Epithelial cell of proximal tubule (primary cell): ENCODE measurements at places on chromosomes 11 and 22. TPM values are rescaled to one million over a fixed set of nuclear protein-coding genes. Genes with fewer than 3 reads are reported as not detected.

The NUDT8 gene
- total RNA-seq, result 23.4 and 29.3 TPM in 2 replicates

The RNF121 gene
- 9.3 and 28.6 TPM in 2 replicates for total RNA-seq

The TFIP11 gene
- total RNA-seq, result 17.8 and 26.3 TPM in 2 replicates

The TRAPPC4 gene
- 116 and 155 TPM in 2 replicates for total RNA-seq

The ROBO4 gene
- total RNA-seq, result 1.4 and 1.9 TPM in 2 replicates

The IGF2 gene
- total RNA-seq, result 6.9 and 11.7 TPM in 2 replicates

The ISX gene
- not detected in 2 replicates for total RNA-seq

The MIAT gene
- total RNA-seq, result 0.12 and 0.14 TPM in 2 replicates

The MEI1 gene
- total RNA-seq, result 0.14 and 0.35 TPM in 2 replicates

The SLC36A4 gene
- 5.8 and 8.2 TPM in 2 replicates for total RNA-seq

The PGR gene
- total RNA-seq, result under 0.01 TPM in 1 of 2 replicates, not detected in the other

DNA sequence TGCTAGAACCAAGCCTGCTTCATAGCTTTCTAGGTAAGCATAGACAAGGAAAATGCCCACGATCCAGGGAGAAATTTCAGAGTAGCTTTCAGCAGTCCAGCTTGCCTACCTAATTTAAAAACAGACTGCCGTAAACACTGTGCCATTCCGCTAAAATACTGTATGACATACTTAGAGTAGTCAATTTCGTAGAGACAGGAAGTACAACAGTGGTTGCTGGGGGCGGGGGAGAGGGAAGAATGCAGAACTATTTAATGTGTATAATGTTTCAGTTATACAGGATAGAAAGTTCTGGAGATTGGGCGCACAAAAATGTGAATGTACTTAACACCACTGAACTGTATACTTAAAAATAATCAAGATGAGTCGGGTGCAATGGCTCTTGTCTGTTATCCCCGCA, 56.7 kb downstream of the C11orf58 start:
- DNase-seq, result no peak

- no peak for DNase-seq
These were observed 2.5 kb downstream of the FCHSD2 start for GRCh38 chr11:73139476-73140198.

DNA sequence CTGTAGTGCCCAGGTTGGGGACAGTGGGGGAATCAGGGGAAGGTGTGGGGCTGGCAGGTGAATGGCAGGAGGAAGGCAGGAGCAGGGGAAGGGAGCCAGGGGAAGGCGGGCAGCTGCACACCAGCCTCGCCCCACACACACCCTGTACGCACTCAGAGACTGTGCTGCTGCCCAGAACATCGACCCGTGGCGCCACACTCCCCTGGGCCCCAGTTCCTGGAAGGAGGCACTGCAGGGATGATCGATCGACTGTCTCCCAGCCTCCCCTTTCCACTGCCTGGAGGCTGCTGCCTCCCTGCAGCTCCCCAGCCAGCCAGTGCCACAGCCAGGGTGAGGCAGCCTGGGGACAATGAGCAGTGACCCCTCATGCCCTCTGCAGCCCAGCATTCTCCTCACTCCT, 19.2 kb downstream of the PDE2A start:
- no peak for DNase-seq

- no peak for DNase-seq
These were observed 5.4 kb downstream of the SMDT1 start for GRCh38 chr22:42084874-42085273.

DNA sequence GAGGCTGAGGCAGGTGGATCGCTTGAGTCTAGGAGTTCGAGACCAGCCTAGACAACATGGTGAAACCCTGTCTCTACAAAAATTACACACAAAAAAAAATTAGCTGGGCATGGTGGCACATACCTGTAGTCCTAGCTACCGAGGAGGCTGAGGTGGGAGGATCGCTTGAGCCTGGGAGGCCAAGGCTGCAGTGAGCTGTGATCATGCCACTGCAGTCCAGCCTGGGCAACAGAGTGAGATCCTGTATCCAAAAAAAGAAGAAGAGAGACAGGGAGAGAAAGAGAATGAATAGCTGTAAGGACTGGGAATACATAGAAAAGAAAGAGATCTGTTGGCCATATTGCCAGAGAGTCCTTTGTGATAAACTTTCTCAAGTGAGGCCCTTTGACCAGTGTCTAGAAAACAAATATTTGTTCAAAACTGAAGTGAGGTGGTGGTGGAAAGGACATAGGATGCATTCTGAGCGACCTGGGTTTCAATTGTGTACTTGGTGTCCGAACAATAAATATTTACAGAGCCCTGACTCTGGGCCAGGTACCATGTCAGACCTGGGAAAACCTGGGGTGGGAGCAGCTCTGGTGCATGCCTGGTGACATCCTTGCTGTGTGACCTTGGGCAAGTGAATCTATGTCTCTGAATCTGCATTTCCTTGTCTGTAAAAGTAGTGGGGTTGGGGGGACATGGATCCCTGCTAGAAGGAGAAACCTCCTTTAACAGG, 89.6 kb upstream of the CRYBB3 start:
- DNase-seq, result no peak

GRCh38 chr11:36386411-36386810, 90.3 kb downstream of the PRR5L start:
- DNase-seq, result no peak

DNA sequence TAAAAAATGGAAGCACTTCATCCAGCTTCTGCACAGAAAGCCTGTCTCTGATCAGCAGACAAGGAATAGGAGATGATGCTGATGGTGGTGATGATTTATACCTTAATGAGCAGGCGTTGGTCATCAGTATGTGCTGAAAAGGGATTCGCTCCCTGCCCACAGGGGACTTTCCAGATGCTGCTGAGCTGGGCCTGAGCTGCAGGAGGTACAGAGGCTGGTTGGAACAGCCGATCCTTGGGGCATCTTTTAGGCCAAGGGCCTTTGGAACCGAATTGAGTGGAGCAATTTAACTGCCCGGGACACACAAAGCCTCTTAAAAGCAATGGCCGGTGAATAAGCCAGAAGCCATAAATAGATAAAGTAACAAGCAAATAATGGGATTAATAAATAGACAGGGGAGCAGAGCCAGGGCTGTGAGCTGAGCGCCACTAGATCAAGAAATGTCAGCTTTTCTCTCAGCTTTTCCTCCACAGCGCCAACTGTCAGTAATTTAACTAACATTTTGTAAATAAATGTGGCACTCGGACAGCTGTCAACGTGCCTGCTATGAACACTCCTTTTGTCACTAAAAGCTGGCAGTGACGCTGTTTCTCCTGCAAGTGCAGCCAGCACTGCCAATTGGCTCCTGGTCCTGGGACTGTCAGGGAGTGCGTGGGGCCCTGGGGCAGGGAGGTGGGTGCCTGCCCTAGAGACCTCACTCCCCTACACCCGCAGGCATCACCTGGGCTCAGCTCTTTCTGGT, 562.3 kb downstream of the NTM start:
- no peak for DNase-seq

DNA sequence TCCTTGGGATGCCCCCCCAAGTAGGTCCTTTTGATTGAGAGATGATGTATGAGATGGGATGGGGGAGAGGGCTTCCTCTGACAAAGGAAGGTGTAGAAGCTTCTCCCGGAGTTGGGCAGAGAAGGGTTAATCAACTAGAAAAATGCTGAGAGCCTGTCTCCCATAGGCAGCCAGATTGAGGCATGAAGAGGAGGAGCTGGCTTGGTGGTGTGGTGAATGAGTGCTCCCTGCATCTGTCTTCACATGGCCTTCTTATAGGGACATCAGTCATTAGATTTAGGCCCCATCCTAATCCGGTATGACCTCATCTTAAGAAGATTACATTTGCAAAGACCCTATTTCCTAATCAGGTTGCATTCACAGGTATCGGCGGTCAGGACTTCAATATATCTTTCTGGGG, 61.1 kb downstream of the NFAM1 start:
- no peak for DNase-seq

- DNase-seq, result no peak
These were observed 75.8 kb downstream of the RAB30 start for GRCh38 chr11:82995754-82996398.

- no peak for DNase-seq
These were observed 21.8 kb upstream of the PPP6R3 start for GRCh38 chr11:68438658-68439259.

GRCh38 chr22:49933236-49934159, 15.1 kb downstream of the CRELD2 start:
- no peak for DNase-seq

GRCh38 chr11:29432719-29433325, 584.0 kb downstream of the KCNA4 start:
- no peak for DNase-seq

GRCh38 chr22:29328055-29328454, 12.6 kb upstream of the RASL10A start:
- DNase-seq, result no peak

GRCh38 chr11:106127604-106128003, 50.1 kb downstream of the AASDHPPT start:
- no peak for DNase-seq

DNA sequence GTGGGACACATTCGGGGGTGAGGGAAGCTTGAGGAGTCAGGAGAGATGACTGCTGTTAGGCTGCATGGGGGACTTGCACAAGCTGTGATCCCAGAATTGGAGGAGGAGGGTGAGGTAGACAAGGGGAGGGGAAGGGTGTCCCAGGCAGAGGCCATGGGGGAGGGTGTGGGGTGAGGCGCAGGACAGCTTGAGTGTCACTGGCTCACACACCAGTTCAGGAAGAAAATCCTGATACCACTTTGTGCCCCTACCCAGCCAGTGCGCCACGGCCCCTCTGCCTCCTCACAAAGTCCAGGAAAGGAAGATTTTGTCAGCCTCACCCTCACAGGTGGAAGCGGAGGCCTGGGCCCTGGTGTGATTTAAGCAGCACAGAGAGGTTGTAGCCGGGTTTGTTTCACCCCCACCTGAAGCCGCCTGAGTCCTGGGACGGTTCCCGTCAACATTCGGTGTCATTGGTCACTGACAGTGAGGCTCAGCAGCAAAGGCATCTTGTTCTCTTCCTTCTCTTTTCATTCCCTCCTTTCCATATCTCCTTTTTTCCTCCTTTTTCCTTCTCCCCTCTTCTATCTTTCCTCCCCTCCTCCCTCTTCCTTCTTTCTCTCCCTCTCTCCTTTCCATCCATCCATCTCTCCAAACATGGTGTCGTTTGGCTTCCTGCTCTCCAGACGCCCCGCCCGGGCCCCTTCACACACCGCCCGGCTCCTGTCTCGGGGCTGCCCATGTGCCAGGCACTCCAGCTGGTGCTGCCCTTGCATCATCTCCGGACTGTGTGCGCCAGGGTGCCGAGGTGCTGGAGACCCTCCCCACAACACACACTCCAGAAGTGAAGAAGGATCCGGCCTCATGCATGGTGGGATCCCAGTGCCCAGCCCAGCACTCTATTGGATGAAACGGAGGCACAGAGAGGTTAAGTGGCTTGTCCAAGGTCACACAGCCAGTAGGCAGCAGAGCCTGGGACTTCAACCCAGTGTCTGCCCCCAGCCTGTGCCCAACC, 89.3 kb downstream of the MPPED1 start:
- no peak for DNase-seq

- no peak for DNase-seq
These were observed 5.0 kb upstream of the RASL10A start for GRCh38 chr22:29320546-29320945.

- DNase-seq, result no peak
These were observed 28.3 kb upstream of the MS4A6A start for GRCh38 chr11:60211206-60211605.

GRCh38 chr11:100942016-100942415, 187.6 kb downstream of the PGR start:
- no peak for DNase-seq
